ENCODE measurements at places on chromosomes 4 and X. TPM values are rescaled to one million over a fixed set of nuclear protein-coding genes. Genes with fewer than 3 reads are reported as not detected.

IBSP gene
- total RNA-seq: not detected

MAGED4B gene
- total RNA-seq: 1.8 TPM

PSMD10 gene
- total RNA-seq: 47.0 TPM

SLC9B1 gene
- 1.9 TPM for total RNA-seq

MTMR8 gene
- 4.7 TPM for total RNA-seq

DNA sequence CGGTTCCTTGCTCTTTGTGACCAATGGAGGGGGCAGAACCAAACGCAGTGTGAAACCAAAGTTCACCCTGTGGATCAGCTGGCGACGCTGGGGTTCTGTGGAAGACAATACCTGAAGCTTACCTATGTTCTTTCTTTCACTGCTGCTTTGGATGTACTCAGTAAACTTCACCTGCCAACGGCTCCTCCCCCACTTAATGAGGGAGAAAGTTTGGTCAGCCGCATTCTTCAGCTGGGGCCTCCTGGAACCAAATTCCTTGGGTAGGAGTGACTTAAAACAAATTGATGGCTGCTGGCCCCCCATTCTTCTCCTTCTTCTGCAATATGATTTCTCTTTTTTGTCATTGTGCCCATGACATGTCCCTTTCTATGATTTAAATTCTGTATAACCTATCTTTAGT is 282.4 kb downstream of the ANK2 start:
- no peaks in the 10 kb centered on the region for H3K36me3 ChIP-seq
- DNase-seq: no peak
- H3K27me3 ChIP-seq: peaks cover 6% of the 10 kb centered on the region
- no peak overlapping the region for H3K27ac ChIP-seq

DNA sequence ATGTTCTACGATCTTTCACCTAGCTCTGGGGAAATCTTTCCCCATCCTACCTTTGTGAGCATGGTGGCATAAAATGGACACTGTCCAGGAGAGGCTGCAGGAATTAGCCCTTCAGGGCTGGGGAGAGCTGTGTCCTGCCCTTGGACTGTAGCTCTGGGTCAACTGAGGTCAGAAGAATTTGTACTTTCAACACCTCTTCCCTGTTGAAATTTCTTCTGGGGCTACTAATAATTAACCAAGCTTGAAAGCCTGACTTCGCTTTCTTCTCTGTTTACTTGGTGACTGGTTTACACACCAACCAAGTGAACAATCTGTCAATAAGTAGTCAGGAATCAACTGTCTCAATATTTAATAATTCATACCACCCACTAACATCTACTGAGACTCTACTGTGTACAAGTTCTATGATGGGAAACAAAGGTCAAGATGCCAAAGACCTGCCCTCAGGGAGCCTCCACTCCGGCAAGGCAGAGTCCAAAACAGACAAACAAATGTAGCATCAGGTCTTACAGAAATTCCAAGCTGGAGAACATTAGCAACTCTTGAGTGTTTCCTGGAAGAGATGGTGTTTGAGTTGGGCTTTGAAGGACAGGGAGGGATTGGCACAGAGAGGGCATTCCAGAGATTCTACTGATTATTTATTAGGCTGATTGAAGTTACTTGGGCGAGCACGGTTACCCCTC is 113.1 kb downstream of the ENPP6 start:
- H3K27ac ChIP-seq: no peak overlapping the region
- H3K36me3 ChIP-seq: no peaks in the 10 kb centered on the region
- H3K27me3 ChIP-seq: peaks cover 5% of the 10 kb centered on the region
- no peaks in the 10 kb centered on the region for H3K4me1 ChIP-seq
- no peak for DNase-seq
- H3K4me3 ChIP-seq: no peak overlapping the region

GRCh38 chr4:113943863-113944262 is 35.6 kb downstream of the ARSJ start:
- no peak overlapping the region for H3K27ac ChIP-seq
- H3K27me3 ChIP-seq: no peaks in the 10 kb centered on the region
- H3K36me3 ChIP-seq: no peaks in the 10 kb centered on the region
- DNase-seq: peak; percentile 12
- peaks cover 20% of the 10 kb centered on the region for H3K4me1 ChIP-seq

DNA sequence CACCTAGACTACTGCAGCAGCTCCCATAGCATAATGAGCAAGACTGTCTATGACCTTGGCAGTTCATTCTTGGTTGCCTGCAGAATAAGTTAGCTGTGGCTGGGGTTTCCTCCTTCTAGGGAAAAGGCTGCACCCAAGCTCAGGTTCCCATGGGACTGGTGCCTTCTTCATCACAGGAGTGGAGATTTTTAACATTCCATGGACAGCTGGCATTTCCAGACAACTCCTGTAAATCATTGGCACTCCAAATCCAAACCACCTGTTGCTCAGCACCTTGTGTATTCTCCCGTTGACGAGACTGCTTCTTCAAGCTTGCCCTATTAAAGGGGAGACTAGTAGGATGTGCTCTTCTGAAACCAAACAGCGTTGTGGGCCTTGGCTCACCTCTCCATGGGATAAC is 7.8 kb upstream of the NUP54 start:
- peaks cover 13% of the 10 kb centered on the region for H3K36me3 ChIP-seq
- DNase-seq: no peak
- no peaks in the 10 kb centered on the region for H3K4me1 ChIP-seq
- no peak overlapping the region for H3K4me3 ChIP-seq
- H3K27me3 ChIP-seq: no peaks in the 10 kb centered on the region

DNA sequence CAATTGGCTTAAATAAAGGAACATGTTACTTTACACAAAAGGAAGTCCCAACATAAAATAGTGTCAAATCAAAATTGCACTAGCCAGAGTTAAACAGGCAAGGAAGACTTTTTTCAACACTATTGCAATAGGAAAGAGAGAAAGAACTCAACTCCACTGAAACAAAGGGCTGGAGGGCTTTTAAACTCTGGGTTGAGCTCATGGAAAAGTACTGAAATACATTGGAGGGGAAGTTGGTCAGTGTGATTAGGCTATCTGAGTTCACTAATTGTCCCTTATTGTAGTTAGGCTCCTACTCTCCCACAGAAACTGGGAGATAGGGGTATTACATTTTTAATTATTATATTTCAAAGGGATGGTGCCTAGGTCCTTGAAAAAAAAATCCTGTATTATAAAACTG is 491.2 kb upstream of the LCORL start:
- no peak for DNase-seq
- no peaks in the 10 kb centered on the region for H3K4me1 ChIP-seq
- H3K4me3 ChIP-seq: no peak overlapping the region
- no peak overlapping the region for H3K27ac ChIP-seq

GRCh38 chr4:627347-628125 is 2.2 kb downstream of the PDE6B start:
- no peak overlapping the region for H3K4me3 ChIP-seq
- no peak for DNase-seq
- H3K27ac ChIP-seq: no peak overlapping the region
- H3K27me3 ChIP-seq: peaks cover 5% of the 10 kb centered on the region
- H3K36me3 ChIP-seq: no peaks in the 10 kb centered on the region

DNA sequence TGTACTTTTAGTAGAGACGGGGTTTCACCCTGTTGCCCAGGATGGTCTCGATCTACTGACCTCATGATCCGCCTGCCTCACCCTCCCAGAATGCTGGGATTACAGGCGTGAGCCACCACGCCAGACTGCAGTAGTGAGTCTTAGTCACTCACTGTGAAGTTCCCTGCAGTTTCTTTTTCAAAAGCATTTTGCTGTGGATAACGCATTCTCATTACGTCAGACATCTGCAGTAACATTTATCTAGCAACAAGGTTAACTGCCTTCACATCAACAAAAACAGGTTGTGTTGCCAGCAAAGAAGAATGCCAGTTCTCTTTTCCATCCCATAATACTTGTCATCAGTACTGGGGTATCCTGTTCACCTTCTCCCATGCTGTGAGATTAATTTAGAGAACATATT is 164.6 kb downstream of the DHRSX start:
- no peak for DNase-seq
- no peaks in the 10 kb centered on the region for H3K27me3 ChIP-seq
- no peak overlapping the region for H3K4me3 ChIP-seq
- no peaks in the 10 kb centered on the region for H3K4me1 ChIP-seq
- no peak overlapping the region for H3K27ac ChIP-seq
- peaks cover 33% of the 10 kb centered on the region for H3K36me3 ChIP-seq

DNA sequence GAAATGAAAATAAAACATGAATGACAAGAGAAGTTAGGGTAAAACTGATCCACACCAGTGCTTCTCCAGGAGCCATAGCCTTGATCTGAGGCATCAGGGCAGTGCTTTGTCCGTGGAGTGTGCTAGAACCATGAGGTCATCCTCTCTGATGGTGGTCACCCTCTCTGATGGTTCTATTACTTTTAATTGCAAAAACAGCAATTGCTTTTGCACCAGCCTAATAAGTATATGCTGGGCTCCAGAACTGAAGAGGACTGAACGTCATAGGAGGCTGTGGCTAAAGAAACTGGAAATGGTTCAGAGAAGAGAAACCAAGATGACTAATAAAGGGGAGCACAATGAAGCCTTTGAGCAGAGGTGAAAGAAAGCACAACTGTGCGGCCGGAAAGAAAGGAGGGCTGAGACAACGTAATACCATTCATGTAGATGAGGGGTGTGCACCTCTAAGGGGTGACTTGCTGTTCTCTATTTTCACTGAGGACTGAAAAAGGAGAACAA is 17.0 kb upstream of the TMEM154 start:
- H3K36me3 ChIP-seq: no peaks in the 10 kb centered on the region
- H3K27ac ChIP-seq: peak overlapping the region; percentile 21
- H3K4me1 ChIP-seq: peaks cover 13% of the 10 kb centered on the region
- no peak overlapping the region for H3K4me3 ChIP-seq
- DNase-seq: peak; percentile 72
- H3K27me3 ChIP-seq: no peaks in the 10 kb centered on the region

- no peaks in the 10 kb centered on the region for H3K36me3 ChIP-seq
- DNase-seq: no peak
- no peak overlapping the region for H3K4me3 ChIP-seq
- H3K27me3 ChIP-seq: peaks cover 7% of the 10 kb centered on the region
- no peaks in the 10 kb centered on the region for H3K4me1 ChIP-seq
- H3K27ac ChIP-seq: no peak overlapping the region
Observed at GRCh38 chr4:74057588-74057987, 19.1 kb upstream of the CXCL3 start.

DNA sequence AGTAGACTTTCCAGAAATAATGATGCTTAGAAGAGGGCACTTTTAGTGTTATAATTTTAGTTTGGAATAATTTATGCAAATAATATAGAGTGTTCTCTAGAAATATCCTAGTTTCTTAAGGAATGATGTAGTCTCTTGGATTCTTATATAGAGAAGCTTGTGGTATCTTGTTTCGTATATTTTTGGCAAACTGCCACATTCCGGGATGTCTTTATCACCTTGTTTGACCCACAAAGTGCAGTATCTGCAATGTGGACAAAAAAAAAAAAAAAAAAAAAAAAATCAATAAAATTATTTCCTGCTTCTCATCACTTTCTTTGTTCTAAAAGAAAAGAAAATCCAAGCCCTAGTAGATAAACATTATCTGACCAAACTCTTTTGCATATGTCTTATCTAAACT is 1577.7 kb upstream of the TENM3 start:
- peaks cover 3% of the 10 kb centered on the region for H3K27me3 ChIP-seq
- no peaks in the 10 kb centered on the region for H3K4me1 ChIP-seq
- H3K36me3 ChIP-seq: no peaks in the 10 kb centered on the region
- no peak for DNase-seq

DNA sequence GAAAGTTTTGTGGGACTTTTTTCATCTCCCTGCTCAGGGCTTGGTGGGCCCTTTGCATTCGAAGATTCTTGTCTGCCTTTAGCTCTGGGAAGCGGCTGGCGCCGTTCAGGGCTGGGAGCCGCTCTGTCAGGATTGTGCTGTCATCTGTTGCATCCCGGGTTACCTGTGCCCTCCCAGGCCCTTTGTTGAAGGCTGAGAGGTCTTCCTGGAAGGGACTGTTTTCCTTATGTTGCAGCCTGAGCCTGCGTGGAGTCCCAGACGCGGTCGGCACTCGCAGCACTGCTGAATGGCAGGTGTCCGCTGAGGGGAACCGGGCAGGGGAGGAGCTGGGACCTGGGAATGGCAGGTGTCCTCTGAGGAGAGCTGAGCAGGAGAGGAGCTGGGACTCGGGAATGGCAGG is 15.9 kb downstream of the RGS12 start:
- H3K4me3 ChIP-seq: no peak overlapping the region
- peaks cover 23% of the 10 kb centered on the region for H3K4me1 ChIP-seq
- H3K27me3 ChIP-seq: peaks cover 8% of the 10 kb centered on the region
- H3K27ac ChIP-seq: no peak overlapping the region
- no peaks in the 10 kb centered on the region for H3K36me3 ChIP-seq
- DNase-seq: no peak

DNA sequence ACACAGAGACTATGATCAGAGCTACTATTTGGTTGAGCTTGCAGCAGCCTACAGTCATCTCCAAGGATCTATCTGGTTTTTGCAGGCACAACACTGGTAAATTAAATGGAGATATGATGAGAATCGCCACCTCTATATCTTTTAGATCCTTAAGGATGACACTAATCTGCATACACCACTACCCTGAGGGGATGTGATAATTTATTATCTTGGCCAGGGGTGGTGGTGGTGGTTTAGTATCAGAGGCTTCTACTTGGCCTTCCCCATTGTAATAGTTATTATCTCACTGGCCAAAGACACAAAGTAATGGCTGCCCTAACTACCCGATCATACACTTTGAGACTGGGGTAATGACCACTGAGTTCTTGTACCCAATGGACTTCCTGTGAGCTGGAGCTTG is 21.2 kb downstream of the CCDC160 start:
- peaks cover 3% of the 10 kb centered on the region for H3K4me1 ChIP-seq
- no peaks in the 10 kb centered on the region for H3K27me3 ChIP-seq
- no peak overlapping the region for H3K27ac ChIP-seq
- DNase-seq: no peak
- H3K4me3 ChIP-seq: no peak overlapping the region
- H3K36me3 ChIP-seq: no peaks in the 10 kb centered on the region

DNA sequence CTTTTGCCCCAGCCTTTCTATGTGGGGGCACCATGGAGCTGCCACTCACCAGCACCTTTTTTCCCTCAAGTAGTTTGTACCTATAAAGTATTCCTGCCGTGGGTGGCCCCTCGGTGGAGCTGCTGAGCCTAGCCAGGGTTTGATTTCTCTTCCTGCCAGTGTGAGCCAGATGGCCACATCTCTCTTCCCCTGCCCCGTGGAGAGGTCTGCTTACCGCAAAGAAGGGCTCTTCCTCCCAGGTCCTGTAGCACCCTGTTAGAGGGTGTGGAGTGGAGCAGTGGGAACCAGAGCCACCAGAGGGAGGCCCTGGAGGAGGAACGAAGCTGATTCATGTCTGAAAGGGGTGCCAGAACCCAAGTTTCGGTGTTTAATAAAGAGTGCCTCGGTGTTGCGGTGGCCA is 95.4 kb downstream of the PTTG2 start:
- H3K4me1 ChIP-seq: no peaks in the 10 kb centered on the region
- H3K4me3 ChIP-seq: no peak overlapping the region
- no peak for DNase-seq
- no peak overlapping the region for H3K27ac ChIP-seq

DNA sequence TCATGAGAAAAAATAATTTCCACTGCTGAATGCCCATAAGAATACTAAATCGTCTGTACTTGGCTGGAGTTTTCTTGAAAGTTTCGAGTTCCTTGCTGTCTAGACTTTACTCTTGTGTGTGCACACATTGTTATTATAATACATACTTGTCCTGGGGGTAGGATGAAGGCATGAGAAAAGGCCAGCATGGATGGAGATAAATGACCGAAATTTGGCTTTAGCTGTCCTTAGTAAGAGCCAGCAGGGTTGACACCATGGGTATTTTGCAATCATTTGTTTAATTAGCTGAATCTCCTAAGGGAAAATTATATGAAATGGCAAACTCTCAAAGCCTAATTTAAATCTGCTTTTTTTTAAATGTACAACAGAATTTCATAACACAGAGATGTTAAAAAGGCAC is 641.6 kb downstream of the ADGRL3 start:
- DNase-seq: no peak
- no peak overlapping the region for H3K27ac ChIP-seq
